ENCODE measurements at places on chromosomes 16 and 17. TPM values are rescaled to one million over a fixed set of nuclear protein-coding genes. Genes with fewer than 3 reads are reported as not detected.

TMED6 gene
- total RNA-seq: 0.20 TPM

MEIOC gene
- 0.07 TPM for total RNA-seq

KRTAP4-4 gene
- not detected for total RNA-seq

SCN4A gene
- total RNA-seq: under 0.01 TPM

IGF2BP1 gene
- total RNA-seq: 4.3 TPM

KRT25 gene
- total RNA-seq: not detected

SLC5A2 gene
- 0.07 TPM for total RNA-seq

SHISA9 gene
- not detected for total RNA-seq

CCL8 gene
- 0.20 TPM for total RNA-seq

CDRT15 gene
- not detected for total RNA-seq

HASPIN gene
- 1.9 TPM for total RNA-seq

VPS35 gene
- 75.6 TPM for total RNA-seq

PLD6 gene
- total RNA-seq: 2.4 TPM

PRSS8 gene
- total RNA-seq: not detected

SARM1 gene
- total RNA-seq: 14.9 TPM

KIF19 gene
- not detected for total RNA-seq

ALOX15B gene
- total RNA-seq: 0.07 TPM
